ENCODE measurements at places on chromosomes 7 and 10.

DNA sequence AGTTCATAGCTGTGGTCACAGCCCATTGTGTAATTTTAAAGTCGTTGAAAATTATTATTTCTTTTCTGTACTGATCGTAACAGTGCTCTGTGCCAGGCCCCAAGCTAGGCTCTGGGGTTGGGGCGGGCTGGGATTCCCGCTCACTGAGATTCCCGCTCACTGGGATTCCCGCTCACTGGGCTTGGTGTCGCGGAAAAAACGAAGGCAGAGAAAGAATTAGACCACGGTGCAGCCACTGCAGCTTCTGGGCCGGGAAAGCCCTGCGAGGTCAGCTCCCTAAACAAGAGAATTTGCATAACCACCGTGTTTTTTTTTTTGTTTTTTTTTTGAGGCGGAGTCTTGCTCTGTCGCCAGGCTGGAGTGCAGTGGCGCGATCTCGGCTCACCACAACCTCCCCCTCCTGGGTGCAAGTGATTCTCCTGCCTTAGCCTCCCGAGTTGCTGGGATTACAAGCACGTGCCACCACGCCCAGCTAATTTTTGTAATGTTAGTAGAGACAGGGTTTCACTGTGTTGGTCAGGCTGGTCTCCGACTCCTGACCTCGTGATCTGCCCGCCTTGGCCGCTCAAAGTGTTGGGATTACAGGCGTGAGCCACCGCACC, 31.2 kb downstream of the FOXK1 start:
- no peak for DNase-seq

GRCh38 chr7:46993396-46993795, 588.5 kb downstream of the TNS3 start:
- no peak for DNase-seq

- no peak for DNase-seq
Measured at GRCh38 chr10:53597835-53598251, 825.3 kb upstream of the MBL2 start.

GRCh38 chr10:13253726-13254125, 19.6 kb upstream of the UCMA start:
- DNase-seq, result no peak

GRCh38 chr10:7121154-7121797, 289.6 kb downstream of the SFMBT2 start:
- no peak for DNase-seq
